Osteocyte (in vitro differentiated cells): ENCODE measurements at places on chromosomes 7 and 10.

GRCh38 chr10:104067525-104067924, 18.2 kb downstream of the COL17A1 start:
- DNase-seq: no peak

DNA sequence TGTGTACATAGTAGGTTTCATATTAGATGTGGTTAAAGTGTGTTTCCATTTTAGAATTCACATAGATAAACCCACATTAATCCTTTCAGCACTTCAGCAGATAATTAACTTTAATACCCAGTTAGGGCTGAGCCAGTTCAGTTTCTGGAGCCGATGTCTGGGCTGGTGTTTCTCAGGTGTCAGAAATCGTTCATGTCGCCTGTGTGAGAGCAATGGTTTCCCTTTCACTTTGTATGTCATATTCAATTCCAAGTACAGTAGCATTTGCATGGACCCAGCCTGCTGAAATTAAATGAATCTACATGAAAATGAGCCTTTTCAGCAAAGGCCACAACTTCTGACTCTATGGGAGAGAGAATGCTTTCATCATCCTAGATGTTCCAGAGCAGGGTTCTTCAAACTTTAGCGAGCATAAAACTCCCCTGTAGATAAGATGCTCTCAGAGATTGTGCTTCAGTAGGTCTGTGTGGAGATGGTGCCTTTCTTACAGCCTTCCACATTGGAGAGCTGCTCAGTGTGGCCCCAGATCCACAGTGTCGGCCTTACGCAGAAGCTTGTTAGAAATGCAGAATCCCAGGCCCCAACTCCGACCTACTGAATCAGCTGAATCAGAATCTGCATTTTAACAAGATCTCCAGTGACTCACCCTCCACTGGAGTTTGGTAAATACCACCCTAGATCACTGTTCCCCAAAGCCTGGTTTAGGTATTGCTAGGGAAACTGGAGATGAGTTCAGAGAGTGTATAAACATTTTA, 19.6 kb downstream of the WIPF3 start:
- no peak for DNase-seq

DNA sequence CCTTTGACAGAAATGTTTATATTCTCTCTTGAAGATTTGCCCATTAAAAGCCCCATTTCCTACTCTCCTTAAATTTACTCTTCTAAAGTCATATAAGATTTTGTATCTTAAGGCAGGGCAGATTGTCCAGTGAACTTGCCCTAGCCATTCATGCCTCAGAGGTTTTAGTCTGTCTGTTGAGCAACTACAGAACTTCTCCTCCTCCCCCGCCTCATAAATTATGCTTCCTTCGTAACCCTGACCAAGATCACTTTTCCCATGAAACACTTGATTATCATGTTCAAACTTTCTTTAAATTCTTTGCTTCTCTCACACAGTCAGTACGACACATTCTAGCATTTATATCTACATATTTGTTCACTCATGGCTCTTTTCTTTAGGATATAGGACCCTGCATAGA, 621.3 kb downstream of the ANKRD7 start:
- no peak for DNase-seq

GRCh38 chr7:114107522-114107921, 188.7 kb upstream of the PPP1R3A start:
- no peak for DNase-seq

DNA sequence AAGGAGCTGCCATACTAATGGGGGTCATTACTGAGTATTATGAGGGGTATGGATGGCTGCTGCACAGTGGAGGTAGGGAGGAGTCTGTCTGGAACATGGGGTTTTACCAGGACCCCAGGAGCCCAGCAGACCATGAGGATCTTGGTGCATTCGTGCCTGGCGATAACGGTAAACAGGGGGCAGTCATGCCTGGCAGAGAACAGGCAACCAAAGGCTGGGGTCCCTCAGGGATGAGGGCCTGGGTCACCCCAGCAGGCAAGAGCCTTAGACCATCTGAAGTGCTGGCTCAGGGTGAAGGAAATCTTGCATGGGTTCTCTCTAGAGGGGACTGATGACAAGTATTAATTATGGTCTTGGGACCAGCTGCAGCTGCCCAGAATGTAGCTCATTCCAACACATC, 46.1 kb downstream of the MYL10 start:
- DNase-seq: no peak

GRCh38 chr10:111933937-111934336, 249.6 kb downstream of the GPAM start:
- no peak for DNase-seq

DNA sequence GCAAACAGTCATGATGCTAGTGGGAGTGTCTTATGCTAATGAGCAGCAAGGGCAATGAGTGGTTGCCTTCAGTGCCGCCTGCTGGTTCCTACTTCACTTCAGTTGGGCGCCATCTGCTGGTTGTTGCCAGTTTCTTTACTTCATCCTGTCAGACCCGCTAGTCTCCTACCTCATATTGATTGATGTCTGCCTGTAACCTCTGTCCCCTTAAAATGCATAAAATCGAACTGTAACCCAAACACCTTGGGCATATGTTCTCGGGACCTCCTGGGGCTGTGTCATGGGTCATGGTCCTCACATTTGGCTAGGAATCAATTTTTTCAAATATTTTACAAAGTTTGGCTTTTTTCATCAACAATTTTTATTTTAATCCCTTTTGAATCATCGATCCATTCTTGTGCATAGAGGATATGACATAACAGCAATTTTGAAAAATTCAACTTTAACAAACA, 62.8 kb upstream of the C7orf33 start:
- no peak for DNase-seq

- no peak for DNase-seq
These were observed 197.3 kb downstream of the ETV1 start for GRCh38 chr7:13792208-13792607.

DNA sequence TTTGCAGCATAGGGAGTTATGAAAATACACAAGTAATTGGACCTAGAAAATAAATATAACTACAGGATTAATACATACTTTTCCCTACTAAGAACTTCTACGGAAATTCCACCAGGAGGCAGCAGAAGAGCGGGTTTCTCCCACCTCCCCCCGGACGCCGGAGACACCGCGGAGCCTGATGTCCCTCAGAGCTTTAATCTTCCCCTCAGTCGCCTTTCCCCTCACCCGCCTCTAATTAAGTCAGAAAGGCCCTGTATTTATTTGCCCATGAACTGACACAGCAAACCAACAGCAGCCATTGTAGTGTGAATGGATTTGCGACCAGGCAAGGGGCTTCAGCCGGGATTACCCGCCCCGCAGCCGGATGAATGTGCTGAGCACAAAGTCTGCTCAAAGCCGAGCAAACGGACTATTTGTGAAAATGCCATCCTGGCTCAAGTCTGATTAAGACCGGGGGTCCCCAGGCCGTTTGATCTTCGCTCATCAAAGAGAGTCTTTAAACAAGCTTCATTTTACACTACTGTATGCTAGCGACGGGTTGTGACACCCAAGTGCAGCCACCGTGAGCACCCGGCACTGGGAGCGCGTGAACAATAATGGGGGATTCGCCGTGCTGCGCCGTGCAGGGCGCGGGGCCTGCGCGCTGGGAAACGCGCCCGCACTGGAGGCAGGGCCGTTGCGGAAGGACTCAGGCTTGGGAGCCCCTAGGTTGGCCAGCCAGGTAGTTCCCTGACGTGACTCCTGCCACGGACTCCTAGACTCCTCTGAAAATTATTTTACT, 5.6 kb upstream of the DKK1 start:
- DNase-seq: peak; percentile 88

GRCh38 chr7:26853788-26854393, 10.5 kb downstream of the SKAP2 start:
- DNase-seq: no peak

DNA sequence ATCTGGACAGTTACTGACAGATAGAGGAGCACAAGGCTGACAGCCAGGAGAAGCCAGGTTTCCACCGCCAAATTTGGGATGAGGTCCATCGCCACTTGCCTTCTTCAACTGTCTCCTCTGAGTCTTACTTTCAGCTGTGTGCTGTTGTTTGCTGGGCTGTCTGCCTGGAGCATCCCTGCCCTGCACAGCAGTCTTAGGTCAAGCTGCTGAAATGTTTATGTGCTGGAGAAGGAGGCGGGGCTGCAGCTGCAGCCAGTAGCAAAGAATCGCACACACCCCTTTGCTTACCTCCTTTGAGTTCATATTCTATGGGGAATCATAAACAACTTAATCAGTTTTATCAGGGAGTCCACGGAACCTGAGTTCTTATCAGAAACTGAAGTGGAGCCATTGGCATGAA, 20.1 kb upstream of the CYP3A5 start:
- DNase-seq: no peak

DNA sequence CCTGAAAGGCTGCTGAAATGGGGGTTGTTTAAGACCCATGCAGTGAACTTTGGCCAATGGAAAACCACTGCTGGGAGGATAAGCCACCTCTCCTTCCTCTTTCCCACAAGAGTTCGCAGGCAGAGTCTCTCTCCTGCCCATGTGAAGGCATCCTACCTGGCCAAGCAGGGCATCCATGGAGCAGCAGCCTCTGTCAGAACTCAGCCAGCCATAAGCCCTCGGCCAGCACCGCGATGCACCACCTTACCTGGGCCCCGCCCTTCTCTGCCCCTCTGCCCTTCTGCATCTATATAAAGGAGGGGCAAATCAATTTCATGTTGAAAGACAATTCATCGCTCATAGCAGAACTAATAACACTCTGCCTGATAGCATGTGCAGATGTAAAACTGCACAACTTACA, 6.1 kb upstream of the STK32C start:
- no peak for DNase-seq
